ENCODE measurements at places on chromosomes 7 and 10.

- no peak for DNase-seq
Measured at GRCh38 chr10:51137756-51138529, 63.7 kb downstream of the PRKG1 start.

- no peak for DNase-seq
Measured at GRCh38 chr7:36852931-36853330, 128.6 kb upstream of the AOAH start.

GRCh38 chr7:72156671-72157070 lies 255.5 kb downstream of the CALN1 start:
- no peak for DNase-seq

GRCh38 chr10:12025591-12025990 lies 17.0 kb downstream of the UPF2 start:
- DNase-seq = no peak

DNA sequence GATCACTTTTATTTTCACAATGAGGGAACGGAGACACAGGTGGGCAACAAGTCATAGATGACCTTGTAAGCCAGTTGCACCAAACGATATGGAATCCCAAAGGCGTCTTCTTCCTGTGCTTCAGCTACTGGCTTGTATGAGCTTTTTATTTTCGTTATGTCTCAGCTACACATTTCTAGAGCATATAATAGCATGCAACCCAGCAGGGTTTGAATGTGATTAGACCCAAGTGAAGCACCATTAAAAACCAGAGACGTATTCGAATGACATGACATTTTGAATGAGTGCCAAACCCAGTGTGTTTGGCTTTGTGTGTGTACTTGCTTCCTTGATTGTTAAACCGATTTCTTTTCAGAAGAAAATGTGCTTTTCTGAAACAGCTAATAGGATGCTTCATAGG lies 963.2 kb upstream of the CELF2 start:
- no peak for DNase-seq

DNA sequence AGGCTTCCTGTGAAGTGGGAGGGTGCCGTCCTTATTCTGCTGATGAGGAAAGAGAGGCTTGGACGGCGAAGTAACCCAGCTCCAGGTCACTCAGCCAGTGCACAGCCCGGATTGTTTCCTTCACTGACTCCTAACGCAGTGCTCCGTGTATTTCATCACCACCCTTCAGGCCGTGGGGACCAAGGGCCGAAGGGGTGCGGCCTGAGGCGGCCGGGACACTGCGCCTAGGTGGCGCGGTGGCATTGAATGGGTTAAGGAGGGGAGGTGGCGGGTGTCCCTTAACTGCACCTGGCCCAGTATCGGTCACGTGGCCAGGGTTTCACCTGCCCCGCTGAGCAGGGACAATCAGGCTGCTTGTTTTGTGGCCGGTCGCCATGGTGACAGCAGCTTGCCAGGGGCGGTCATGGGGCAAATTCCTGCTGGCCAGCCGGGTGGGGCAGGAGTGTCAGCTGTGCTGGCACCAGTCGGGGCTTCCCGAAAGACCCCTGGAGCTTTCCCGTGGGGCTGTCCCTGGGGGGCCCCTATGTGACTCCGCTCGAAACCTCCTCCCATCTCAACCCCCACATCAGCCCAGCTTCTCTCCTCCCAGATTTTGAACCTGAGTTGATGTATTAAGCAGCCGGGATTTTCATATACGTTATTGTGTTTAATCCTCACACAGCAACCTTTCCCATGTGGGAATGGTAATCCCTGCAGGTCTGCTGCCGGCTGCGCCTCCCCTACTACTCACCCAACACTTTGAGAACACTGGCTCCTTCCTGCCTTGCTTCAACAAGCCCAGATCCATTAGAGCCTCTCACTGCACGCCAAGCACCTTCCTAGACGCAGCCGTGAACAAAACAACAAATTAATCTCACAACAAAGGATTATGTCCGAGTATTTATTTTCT lies 4.4 kb upstream of the ABHD11 start:
- DNase-seq = no peak

GRCh38 chr7:111103136-111103535 lies 12.2 kb downstream of the LRRN3 start:
- DNase-seq = no peak

DNA sequence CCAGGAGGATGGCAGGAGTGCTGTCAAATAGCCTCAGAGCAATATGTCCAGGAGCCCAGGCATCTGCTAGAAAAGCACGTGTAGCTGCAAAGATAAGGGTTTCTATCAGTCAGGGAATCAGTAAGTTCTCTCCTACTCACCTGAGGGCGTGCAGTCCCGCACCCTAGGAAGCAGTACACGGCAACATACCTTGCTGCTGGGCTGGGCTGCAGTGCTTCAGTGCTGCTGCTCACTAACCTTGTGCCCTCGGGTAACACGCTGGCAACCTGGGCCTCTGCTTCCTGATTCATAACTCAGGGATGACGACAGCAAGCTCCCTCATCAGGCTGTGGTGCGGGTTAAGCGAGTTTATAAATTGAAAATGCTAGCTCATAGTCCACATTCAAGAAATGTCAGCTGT lies 29.5 kb upstream of the CCNY start:
- DNase-seq = no peak

GRCh38 chr10:62860946-62861345 lies 44.8 kb upstream of the EGR2 start:
- no peak for DNase-seq

GRCh38 chr7:80699721-80700256 lies 61.3 kb downstream of the CD36 start:
- no peak for DNase-seq

GRCh38 chr10:50788951-50789945 lies 49.5 kb downstream of the ASAH2B start:
- DNase-seq = no peak

DNA sequence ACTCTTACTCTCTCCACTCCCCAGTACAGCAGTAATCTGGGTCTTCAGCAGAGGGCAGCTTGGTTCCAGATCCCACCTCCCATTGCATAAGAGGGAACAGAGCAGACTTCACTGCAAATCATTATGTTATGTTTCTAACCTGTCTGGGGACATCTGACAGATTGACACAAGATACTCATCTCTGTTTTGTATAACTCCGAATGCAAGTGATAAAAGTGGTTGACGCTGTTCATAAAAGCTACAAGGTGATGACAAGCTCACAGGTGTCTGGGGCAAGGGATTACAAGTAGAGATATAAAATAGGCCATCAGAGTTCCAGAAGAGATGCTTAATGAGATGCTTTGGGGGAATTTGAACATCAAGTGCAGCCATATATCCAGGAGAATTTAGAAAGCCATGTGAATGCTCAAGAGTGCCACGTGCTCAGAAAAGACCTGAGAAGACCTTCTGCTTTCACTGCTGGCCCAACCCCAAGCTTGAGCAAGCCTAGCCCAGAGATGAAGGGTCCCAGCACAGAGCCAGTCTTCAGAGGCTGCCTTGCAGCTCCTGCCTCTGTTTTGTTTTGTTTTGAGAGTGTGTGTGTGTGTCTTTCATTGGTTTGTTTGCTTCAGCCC lies 80.6 kb downstream of the VSTM2A start:
- DNase-seq = no peak

- DNase-seq = no peak
Measured at GRCh38 chr10:107280293-107280692, 115.8 kb upstream of the SORCS1 start.

GRCh38 chr10:33153968-33154327 lies 180.5 kb downstream of the NRP1 start:
- DNase-seq = no peak

DNA sequence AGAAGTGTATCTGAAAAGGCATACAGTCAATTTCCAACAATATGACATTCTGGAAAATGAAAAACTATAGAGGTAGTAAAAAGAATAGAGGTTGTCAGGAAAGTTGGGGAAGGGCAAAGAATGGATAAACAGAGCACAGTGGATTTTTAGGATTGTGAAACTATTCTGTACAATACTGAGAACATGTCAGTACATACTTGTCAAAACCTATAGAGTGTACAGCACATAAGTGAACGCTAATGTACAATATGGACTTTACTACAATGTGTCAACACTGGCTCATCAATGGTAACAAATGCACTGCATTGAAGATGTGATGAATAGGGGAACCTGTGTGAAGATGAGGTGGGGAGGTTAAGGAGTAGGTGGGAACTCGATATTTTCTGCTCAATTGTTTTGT lies 483.0 kb upstream of the PFKP start:
- DNase-seq = no peak

DNA sequence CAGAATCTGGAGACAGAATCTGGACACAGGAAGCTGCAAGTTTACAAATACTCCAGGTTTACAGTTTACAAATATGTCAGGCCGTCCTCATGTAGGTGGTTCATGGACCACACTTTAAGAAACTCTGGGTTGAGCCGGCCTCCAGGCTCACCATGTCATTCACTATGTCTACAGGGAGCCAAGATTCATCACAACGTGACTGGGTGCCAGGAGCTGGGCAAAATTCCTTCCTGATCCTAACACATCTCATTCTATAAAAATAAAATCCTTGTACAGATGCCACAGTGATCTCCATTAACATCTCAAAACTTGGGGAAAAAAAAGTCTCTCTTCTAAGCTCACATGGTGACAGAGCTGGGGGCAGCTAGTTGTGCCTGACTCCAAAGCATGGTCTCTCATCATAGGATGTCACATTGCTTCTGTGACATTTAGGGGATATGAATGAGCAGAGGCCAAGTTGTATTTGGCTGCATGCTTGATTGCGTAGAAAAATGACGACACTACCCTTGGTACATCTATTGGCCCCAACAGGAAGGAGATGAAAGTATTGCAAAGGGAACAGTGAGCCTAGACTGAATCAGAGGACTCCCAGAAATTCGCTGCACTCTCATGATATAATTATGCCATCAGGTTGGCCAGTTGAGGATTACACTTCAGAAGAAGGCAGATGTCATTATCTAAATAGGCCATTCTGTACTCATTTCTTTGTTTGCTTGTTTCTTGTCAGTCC lies 35.9 kb downstream of the MTURN start:
- no peak for DNase-seq

GRCh38 chr7:149850007-149850594 lies 11.9 kb downstream of the ZNF862 start:
- DNase-seq = no peak

GRCh38 chr10:10160821-10161312 lies 856.8 kb upstream of the CELF2 start:
- DNase-seq = no peak

GRCh38 chr10:104923501-104923900 lies 282.4 kb downstream of the SORCS3 start:
- no peak for DNase-seq

GRCh38 chr7:137203351-137203750 lies 140.2 kb downstream of the PTN start:
- DNase-seq = no peak

DNA sequence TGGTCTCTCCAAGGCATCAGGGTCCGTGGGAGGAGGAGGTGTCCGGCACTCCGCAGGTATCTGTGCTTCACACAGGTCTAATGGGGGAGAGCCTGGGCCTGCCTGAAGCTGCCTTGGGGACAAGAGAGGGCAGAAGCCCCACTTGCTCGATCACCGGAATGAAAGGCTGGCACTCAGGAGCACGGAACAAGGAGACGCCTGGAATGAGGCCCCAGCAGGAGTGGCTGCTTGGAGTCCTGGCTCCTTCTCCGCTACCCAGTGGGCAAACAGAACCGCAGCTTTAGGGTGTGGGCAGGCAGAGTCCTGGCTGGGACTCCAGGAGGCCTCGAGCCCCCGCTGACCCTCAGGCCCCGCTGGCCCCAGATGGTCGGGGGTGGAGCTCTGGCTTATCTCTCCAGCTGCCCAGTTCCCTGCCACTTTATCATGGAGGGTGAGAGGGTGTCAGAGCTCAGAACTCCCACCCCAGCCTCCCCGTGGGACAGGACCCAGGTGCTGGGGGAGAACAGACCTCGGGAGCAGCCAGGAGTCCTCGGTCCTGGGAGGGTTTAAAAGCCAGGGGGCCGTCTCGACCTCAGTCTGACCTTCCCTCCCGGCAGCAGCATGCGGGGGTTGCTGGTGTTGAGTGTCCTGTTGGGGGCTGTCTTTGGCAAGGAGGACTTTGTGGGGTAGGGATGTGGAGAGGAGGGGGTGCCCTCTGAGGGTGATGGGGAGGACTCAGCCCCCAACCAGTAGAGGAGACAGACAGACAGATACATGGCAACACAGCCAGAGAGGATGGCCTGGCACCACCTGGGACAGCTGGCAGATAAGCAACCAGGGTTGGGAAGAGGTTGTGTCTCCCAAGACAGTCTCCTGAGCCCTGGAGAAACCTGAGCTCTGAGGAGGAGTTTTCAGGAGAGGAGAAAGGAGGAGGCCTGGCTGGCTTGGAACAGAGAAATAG lies at the start of gene CPA1:
CPA1 (plus strand) TSS at position 574 of the 940 bp plus-strand sequence; CDS start at position 601, 27 bp downstream.
- no peak for DNase-seq

DNA sequence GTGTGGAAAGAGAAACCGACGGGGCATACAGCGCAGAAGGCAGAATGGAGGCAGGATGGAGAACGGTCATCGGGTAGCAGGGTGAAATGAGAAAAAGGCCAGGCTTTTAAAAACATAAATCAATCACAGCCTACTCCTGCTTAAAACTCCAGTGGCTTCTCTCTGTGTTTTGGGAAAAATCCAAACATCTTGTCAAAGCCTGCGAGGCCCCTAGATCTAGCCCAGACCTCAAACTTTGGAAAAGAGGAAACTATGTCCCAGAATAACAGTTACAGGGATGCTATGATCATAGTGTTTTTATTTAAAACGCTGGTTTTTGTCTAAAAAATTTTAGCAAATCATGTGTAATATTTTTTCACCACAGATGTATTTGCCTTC lies 41.1 kb downstream of the PPP1R3C start:
- DNase-seq = no peak

GRCh38 chr7:122219253-122219865 lies 75.3 kb upstream of the AASS start:
- peak; percentile 5 for DNase-seq

- DNase-seq = no peak
Measured at GRCh38 chr10:25104441-25104840, 70.4 kb upstream of the GPR158 start.

- DNase-seq = no peak
Measured at GRCh38 chr10:77252380-77253146, 385.0 kb downstream of the KCNMA1 start.

DNA sequence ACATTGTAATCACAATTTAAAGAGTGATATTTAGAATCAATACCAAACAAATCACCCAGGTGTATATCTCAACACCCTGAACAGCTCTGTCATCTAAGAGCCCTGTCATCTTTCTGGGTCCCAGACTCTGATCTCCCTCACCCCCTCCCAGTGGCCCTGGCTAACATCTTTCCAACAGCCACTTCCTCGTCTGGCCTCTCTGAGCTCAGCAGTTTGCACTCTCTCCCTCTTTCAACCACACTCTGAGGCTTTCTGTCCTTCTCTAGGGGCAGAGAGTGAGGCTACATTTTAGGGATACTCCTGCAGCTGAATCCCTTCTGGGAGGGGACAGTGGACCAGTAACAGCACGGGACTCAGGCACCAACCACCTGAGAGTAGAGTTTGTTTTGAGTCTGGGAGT lies 17.1 kb upstream of the PRRT4 start:
- no peak for DNase-seq

Measured in GM20000 (cell line).